ENCODE measurements at places on chromosomes 7 and 10.

- DNase-seq = peak; percentile 84
These were observed 243.1 kb downstream of the ARL4A start for GRCh38 chr7:12930534-12930933.

DNA sequence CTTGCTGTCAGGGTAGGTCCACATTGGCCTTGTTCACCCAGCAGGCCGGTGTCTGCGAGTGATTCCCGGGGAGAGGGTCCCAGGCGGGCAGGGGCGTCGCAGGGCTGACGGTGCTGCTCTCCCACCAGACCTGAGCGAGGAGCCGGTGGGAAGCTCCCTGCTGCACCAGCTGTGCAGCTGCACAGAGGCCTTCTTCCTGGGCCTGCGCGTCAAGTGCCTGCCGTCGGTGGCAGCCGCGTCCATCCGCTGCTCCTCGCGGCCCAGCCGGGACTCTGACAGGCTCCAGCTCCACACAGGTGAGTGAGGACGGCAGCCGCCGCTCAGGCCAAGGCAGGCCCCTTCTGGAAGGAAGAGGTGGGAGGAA, 14.6 kb downstream of the AMZ1 start:
- no peak for DNase-seq

- DNase-seq = no peak
These were observed 117.0 kb downstream of the OAT start for GRCh38 chr10:124301736-124302135.

DNA sequence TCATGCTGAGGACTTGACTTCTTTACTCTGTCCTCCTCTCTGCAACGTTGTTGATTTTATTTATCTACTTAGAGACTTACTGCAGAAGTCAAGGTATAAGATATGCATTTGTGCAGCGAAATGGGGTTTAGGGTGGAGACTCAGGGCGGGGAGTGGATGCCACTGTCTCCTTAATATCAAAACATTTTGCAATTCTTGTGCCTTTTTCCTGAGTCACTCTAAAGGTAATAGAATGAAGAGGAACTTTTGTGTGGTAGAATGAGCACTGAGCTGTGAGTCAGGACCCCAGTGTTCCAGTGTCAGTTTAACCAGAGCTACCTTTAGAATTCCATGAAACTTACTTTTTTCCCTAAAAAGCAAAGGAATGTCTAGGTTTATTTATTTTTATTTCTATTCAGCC, 78.2 kb downstream of the VTI1A start:
- peak; percentile 12 for DNase-seq

- DNase-seq = no peak
These were observed 723.5 kb downstream of the GRM8 start for GRCh38 chr7:126529254-126529653.

DNA sequence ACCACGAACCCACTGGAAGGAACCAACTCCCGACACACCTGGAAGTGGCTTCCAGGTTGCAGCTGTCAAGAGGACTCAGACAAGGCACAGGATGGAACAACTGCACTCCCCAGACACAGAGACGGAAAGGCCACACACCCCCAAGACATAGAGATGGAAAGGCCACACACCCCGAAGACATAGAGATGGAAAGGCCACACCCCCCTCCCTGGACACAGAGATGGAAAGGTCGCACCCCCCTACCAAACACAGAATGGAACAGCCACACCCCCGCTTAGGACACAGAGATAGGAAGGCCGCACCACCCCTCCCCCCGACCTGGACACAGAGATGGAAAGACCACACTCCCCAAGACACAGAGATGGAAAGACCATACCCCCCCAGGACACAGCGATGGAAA, 7.6 kb downstream of the ZNF511 start:
- DNase-seq = no peak

- DNase-seq = peak; percentile 77
These were observed 217.2 kb downstream of the REEP3 start for GRCh38 chr10:63738410-63738809.

DNA sequence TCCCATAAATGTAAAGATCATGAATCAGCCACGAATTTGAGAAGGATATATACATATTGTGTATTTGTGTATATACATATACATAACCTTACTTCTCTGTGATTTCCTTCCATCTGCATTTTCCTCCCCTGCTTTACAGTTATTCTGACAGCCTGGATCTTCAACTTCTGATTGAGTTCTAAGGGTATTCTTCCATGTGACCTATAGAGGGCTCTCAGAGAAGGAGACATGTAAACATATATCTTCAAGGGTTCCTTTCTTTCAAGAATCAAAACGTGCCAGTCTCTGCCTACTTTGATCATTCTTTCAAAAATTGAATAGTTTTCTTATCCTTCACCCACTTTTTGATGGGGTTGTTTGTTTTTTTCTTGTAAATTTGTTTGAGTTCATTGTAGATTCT, 453.7 kb upstream of the POT1 start:
- DNase-seq = no peak

DNA sequence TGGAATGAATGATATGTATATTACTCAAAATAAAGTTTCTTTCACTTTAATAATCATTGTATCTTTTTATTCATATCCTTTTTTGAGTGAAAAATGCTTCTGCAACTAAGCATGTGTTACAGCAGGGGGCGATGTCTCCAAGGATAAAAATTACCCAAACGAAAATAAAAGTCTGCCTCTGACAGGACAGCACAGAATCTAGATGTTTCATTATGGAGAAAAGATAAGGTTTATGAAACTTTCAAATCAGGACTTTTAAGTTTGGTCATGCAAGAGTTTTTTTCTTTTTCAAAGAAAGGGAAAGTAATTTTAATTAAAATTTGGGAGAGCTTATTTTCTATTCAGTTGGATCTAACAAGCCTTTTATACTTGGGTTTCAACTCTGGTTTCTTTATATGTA, 48.4 kb downstream of the TES start:
- peak; percentile 63 for DNase-seq

DNA sequence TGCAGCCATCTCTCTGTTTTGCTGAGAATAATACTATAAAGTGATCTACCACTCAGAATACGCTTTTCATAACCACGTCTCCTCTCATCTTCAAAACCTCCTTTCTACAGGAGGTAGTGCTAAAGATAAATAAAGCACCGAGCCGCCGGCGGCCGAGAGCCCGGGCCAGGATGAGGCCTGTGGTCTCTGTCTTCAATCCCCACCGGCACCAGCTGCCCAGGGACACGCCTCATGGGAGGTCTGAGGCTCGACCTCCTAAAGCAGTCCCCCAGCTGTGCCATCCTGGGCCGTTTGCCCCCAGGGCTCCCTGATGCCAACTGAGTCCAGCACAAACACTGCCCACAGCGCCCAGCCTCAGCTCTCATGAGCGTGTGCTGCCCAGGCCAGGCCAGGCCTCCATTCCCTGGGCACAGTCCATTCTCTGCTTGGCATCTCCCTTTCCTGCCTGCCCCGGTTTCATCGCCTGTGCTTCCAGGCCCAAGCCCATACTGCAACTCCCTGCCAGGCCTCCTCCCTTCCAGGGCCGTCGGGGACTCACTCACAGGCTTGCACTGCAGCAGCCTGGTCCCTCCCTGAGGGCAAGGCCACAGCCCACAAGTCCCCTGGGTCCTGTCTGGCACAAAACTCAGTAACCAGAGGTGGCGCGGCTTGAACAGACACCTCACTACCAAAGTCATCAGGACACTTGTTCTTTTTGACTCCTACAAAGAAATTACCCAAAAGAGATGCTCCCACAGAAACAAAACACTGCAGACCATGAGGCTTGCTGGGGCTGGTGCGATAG, 2.5 kb downstream of the INTS1 start:
- no peak for DNase-seq

DNA sequence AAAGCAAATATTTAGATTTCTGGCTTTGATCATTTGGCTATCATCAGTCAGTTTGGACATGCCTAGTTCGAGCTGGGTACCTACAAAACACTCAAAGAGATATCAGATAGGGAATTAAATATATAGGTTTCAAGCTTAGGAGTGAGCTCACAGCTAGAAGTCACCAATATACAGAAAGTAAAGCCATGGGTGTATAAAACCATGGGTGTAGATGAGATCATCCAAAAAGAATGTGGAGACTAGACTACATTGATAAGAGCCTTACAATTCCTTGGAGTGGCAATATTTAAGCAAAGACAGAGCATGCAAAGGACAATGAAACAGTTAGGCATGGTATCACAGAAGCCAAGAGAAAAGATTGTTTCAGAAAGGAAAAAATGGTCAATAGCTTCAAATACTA, 7.2 kb upstream of the RALA start:
- no peak for DNase-seq

DNA sequence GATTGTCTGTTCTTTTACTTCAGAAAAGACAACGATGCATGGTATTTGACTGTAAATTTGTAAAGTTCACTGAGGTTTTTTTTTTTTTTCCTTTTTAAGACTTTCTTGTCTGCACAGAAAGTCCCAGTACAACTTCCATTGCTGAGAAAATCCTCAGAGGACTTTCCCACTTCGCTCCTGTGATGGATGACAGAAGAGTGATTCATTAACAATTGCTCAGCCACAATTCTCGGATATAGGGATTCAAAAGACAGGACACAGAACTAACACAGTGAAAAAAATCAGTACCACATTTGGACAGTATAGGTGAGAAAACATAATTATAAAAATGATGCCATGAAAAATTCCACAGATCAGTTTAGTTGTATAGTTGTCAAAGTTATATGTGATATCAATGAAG, 48.0 kb downstream of the SEC23IP start:
- DNase-seq = peak; percentile 65

DNA sequence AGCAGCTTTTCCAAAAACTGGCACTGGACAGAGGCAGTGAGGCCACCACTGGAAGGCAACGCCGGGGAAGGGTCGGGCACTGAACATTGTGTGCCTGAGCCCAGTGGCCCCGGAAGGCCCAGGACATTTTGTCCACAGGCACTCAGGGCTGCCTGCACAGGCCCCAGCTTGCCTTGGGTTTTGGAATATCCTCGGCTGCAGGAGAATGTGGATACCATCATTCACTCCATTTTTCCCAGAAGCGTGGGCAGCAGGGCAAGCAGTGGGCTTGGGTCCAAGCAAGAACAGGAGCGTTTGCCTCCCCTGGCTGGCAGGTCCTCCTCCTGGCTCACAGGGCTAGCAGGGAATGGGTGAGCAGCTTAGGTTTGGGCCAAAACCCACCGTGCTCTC, 147.4 kb downstream of the EBF3 start:
- no peak for DNase-seq

GRCh38 chr10:109103278-109103677, 820.0 kb downstream of the XPNPEP1 start:
- no peak for DNase-seq

DNA sequence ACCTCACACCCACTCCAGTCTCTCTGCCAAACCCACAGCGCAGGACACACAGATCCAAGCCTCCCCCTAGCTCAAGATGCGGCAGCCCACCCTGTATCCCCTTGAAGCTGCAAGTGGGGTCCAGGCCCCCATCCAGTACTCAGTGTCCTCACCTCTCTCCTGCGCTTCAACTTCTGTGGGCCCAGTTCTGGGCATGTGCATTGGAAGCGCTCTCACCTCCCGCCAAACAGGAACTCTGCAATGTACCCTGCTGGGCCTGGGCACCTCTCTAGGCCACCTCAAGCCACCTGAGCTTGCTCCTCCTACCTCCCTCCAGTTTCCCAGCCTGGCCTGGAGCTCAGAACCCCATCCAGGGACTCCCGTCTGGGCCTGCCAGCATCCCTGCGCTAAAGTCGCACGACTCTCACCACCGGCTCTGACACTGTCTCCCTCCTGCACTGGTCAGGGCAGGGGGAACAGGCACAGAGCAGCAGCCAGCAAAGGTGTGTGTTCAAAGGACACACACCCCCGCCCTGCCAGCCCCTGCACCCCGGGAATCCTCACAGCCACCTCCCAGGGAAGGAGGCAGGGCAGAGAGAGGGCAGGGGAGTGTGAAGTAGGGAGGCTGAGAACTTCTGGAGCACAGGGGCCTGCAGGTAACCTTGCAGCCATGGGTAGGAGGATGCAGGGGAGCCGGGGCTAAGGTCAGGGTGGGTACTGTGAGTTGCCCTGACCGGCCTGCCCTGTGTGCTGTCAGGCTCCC, 51.7 kb upstream of the MSMB start:
- no peak for DNase-seq

GRCh38 chr7:135828604-135829003, 80.0 kb upstream of the FAM180A start:
- no peak for DNase-seq

GRCh38 chr10:83649471-83649870, 489.8 kb upstream of the GHITM start:
- no peak for DNase-seq

DNA sequence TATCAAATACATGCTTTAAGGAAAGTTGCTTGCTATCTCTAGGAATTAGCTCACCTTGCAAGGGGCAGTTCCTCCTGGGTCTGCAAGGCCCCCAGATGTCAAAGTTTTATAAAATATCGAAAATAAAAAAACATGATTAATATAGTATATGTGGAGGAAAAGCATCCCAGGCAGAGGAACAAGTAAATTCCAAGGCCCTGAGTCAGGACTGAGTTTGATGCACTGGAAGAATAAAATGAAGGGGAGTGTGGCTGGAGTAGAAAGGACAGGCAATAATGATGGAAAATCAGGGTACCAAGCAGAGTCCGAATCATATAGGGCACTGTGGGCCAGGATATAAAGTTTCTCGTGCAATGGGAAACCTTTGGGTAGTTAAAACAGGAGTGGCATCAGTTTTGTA, 112.4 kb upstream of the EEPD1 start:
- DNase-seq = peak; percentile 59

GRCh38 chr7:94298943-94299342, 95.8 kb upstream of the COL1A2 start:
- DNase-seq = peak; percentile 81

DNA sequence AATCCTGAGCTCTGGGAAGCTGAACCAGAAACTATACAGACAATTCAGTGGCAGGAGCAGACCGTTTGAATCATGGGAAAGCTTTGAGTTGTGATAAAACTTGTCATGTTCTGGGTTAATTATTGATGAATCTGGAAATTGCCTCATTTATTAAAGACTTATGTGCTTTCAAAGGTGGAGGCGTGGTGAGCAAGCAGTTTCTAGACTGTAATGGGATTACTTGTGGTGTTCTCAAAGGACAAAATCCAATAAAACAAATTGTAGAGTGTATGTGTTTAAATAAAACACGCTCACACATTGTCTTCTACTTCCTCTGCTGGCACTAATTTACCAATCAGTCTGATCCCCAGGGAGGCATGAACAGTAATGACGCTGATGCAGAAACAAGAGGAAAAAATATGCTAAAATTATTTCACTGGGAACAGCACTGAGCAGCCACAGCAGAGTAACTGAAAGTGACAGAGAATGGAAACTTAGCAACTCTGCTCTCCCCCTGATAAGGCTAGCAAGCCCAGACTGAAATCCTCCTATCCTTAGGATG, 25.1 kb downstream of the PARD3 start:
- DNase-seq = no peak

DNA sequence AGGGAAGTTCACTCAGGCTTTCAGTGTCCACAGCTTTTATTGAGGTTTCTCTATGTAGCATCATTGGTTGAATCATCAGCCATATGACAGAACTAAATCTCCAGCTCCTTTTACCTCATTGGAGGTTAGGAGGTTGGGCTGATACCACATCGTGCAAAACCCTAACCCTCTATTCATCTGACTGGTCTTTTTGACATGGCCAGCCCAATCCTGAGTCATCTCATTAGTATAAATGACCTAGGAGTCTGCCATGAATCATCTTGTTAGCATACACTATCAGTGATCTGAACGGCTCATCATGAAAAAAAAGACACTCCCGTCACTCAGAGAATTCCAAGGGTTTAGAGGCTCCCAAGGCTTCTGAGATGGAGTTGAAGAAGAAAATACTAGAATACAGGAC, 669.8 kb upstream of the POT1 start:
- no peak for DNase-seq

- DNase-seq = peak; percentile 78
These were observed 8.1 kb upstream of the POLD2 start for GRCh38 chr7:44131173-44132029.

Measured in amniotic epithelial cell (primary cell).